ENCODE measurements at places on chromosomes 2 and 18. TPM values are rescaled to one million over a fixed set of nuclear protein-coding genes. Genes with fewer than 3 reads are reported as not detected.

- DNase-seq, result no peak
Observed at GRCh38 chr2:45134726-45135125, 125.5 kb upstream of the SIX2 start.

Gene LYG1
- 1.9 TPM for total RNA-seq

DNA sequence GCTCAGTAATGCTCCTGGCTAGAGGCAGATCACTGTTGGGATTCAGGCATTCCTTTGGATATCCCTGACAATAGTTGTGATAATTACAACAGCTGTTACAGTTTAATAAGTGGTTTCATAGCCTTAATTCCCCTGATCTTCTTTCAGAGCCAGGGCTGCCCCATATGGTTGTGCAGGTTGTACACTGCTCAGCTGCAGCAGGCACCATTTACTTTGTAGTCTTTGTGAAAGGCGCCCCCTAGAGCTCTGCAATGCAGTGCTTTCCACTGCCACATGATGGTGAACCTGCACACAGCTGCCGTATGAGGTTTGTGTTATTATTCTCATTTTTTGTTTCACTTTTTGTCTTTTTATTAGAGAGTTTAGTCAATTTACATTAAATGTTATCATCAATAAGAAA lies 239.1 kb downstream of the KCNS3 start:
- peak; percentile 25 for DNase-seq

Gene SERPINB13
- total RNA-seq, result not detected

DNA sequence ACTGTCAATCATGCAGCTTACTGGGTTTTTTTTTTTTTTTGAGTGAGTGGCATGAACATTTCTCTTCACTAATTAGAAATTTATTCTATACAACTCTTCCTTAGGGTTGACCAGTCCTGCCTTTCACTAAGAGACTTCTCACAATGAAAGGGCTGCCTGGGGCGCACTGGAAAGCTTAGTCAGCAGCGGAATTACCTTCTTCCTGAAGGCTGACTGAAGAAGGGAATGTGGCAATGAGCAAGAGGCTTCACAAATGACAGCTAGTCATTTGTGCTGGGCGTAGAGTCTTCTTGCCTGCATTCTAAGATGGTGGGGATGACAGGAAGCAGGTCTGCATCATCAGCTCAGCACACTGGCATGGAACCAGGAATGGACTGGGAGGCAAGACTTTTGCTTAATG lies 15.6 kb upstream of the SCN3A start:
- no peak for DNase-seq

Gene IL1R2
- not detected for total RNA-seq

Gene SAG
- total RNA-seq, result not detected

GRCh38 chr2:191878548-191879279 lies 31.8 kb upstream of the CAVIN2 start:
- no peak for DNase-seq

GRCh38 chr2:28716265-28716865 lies 35.3 kb upstream of the PPP1CB start:
- DNase-seq, result no peak

Gene RAB17
- not detected for total RNA-seq

DNA sequence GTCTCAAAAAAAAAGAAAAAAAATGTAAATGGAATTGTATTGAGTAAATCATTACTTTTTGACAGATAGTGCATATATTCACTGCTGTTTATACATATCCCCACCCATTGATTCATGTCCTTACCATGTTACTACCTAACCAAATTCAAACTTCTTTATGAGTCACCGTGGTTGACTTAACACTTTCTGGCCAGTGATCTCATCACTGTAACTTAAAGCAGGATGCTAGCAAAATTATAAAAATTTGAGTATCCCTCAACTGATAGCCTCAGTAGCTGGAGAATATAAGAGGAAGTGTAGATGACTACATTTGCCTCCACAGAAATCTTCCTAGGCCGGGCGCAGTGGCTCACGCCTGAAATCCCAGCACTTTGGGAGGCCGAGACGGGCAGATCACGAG lies 13.4 kb downstream of the CNOT9 start:
- no peak for DNase-seq

DNA sequence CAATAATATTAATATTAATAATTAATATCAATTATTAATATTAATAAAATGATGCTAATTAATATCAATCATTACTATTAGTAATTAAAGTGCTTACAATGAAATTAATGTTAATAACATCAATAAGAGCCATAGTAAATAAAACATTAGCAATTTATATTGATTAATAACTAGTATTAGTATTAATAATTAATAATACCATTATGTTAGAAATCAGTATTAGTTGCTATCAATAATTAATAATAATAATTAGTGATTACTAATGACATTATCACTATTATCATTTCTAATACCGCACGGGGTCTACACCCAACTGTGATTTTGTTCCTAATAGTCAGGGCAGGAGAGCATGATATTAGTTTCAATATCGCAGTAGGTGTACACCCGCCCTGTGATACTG lies 22.8 kb upstream of the AQP4 start:
- DNase-seq, result no peak

Gene LONRF2
- total RNA-seq, result 5.2 TPM

GRCh38 chr2:98355881-98356280 lies 9.6 kb downstream of the CNGA3 start:
- no peak for DNase-seq

Gene CCDC141
- total RNA-seq, result not detected

Gene DSC2
- total RNA-seq, result 10.2 TPM

Gene GKN1
- not detected for total RNA-seq

Gene ANKRD44
- 13.5 TPM for total RNA-seq

DNA sequence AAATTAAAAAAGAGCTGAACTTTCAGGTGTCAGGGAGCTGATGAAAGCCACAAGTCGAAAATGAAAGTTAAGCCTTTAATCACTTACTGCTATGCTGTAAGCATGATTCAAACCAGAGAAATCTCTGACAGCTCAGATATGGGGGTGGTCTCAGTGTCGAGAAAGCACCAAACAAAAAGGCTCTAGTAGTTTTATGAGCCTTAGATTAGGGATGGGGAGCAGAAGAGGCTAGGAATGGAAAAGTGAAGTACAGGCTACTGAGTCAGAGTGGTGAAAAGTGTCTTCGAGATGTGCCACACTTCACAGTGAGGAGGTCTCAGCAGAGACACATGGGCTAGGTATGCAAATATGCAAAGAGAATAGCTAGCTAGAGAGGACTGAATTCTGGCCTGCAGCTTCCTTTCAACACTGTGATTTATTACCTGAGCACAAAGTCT lies 482.2 kb downstream of the SPAG16 start:
- no peak for DNase-seq

- no peak for DNase-seq
Observed at GRCh38 chr2:30266705-30267104, 35.4 kb downstream of the LBH start.

Gene NEDD4L
- total RNA-seq, result 41.4 TPM

Gene UNC80
- total RNA-seq, result 2.8 TPM

- DNase-seq, result no peak
Observed at GRCh38 chr18:48139431-48140347, 209.2 kb upstream of the SMAD2 start.

- peak; percentile 43 for DNase-seq
Observed at GRCh38 chr2:119223521-119224390, at the start of gene STEAP3. Gene STEAP3 (plus strand): TSS chr2:119223834. CDS start chr2:119231013, 7,179 bp downstream.

GRCh38 chr2:60662781-60663180 lies 93.3 kb upstream of the PAPOLG start:
- no peak for DNase-seq

Gene REEP1
- 12.3 TPM for total RNA-seq
